ENCODE measurements at places on chromosomes 3 and 15. TPM values are rescaled to one million over a fixed set of nuclear protein-coding genes. Genes with fewer than 3 reads are reported as not detected.

- H3K4me1 ChIP-seq, result peaks cover 57% of the 10 kb centered on the region
- H3K27ac ChIP-seq, result no peak overlapping the region
- H3K27me3 ChIP-seq, result no peaks in the 10 kb centered on the region
These were observed 140.5 kb upstream of the TPM1 start for GRCh38 chr15:62901909-62902546.

DNA sequence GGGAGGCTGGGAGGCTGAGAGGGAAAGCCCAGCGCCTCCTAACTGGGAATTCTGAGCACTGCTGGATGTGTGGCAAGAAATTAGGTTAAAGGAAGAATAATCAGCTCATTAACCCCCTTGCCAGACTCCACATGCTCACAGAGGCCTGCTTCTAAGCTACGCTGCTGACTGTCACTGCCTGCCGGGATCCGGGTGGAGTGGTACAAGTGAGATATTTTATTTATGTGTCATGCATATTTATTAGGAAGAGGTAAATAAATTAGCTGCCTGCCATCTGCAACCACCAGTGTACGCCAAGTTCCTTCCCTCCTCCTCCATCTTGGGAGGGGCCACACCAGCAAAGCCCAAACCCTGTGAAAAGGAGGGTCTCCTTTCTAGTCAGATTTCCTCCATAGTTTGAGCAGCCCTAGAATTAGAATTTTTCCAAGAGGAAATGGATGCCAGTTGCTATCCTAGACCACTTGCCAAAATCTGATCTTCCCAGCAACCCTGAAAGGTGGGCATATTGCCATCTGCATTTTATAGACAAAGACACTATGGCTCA, 43.5 kb upstream of the GRIP2 start:
- no peak overlapping the region for H3K4me3 ChIP-seq
- peaks cover 80% of the 10 kb centered on the region for H3K27me3 ChIP-seq
- no peak for DNase-seq
- no peak overlapping the region for H3K27ac ChIP-seq

- DNase-seq, result peak; percentile 75
- H3K27me3 ChIP-seq, result no peaks in the 10 kb centered on the region
- H3K4me1 ChIP-seq, result peaks cover 57% of the 10 kb centered on the region
- peaks cover 71% of the 10 kb centered on the region for H3K36me3 ChIP-seq
- H3K4me3 ChIP-seq, result peak overlapping the region; percentile 97
- peak overlapping the region; percentile 37 for H3K27ac ChIP-seq
These were observed 4.0 kb downstream of the TLE3 start for GRCh38 chr15:70093481-70094319.

The C3orf20 gene
- 0.28 TPM for total RNA-seq

All from Calu3 (cell line).